Uterus (tissue), 4 donors: ENCODE measurements at places on chromosomes 5 and 9. TPM values are rescaled to one million over a fixed set of nuclear protein-coding genes. Genes with fewer than 3 reads are reported as not detected.

GRCh38 chr5:90894866-90895420 lies 336.3 kb downstream of the ADGRV1 start:
- no peaks in the 10 kb centered on the region for H3K27me3 ChIP-seq
- H3K4me1 ChIP-seq = no peaks in the 10 kb centered on the region
- H3K27ac ChIP-seq = no peak overlapping the region
- no peak overlapping the region for H3K4me3 ChIP-seq

- no peaks in the 10 kb centered on the region for H3K36me3 ChIP-seq
- DNase-seq = no peak
- no peaks in the 10 kb centered on the region for H3K4me1 ChIP-seq
- no peak overlapping the region for H3K4me3 ChIP-seq
These were observed 130.8 kb downstream of the ARHGAP26 start for GRCh38 chr5:142900927-142901326.

DNA sequence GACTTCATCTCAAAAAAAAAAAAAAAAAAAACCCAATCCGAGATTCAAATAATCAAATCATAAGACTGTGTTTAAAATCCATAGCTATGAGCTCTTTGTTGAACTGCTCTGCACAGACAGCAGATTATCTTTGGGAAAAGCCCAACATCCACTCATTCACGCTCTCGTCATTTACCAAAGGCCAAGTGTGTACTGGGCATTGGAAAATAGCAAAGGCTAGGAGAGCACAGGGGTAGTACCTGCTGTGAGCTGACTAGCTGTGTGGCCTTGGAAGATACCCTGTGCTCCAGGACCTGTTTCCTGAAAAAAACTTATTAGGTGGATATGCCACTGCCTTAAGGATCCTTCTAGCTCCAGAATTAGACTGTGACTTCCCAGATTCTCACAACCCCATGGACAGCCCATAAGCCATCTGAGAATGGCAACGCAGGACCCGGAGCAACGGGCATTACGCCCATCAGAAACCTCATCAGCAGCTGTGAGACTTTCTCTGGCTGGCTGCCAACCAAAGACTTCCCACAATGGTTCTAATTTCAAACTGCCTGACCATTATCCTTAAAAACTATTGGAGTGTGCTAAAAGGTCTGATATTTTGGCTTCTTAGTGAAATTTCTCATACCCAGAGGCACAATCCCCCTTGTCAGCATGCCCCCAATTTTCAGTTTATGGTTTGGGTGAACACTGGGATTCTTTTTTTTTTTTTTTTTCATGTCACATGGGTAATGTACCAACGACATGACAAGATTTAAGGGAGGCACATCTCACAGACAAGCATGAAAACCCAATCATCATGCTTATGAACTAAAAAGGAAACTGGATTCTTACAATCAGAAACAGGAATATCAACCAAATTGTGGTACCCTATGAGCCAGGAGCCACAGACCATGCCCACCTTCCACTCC lies 16.8 kb downstream of the SERINC5 start:
- no peak overlapping the region for H3K4me3 ChIP-seq
- H3K27ac ChIP-seq = no peak overlapping the region
- no peaks in the 10 kb centered on the region for H3K27me3 ChIP-seq

DNA sequence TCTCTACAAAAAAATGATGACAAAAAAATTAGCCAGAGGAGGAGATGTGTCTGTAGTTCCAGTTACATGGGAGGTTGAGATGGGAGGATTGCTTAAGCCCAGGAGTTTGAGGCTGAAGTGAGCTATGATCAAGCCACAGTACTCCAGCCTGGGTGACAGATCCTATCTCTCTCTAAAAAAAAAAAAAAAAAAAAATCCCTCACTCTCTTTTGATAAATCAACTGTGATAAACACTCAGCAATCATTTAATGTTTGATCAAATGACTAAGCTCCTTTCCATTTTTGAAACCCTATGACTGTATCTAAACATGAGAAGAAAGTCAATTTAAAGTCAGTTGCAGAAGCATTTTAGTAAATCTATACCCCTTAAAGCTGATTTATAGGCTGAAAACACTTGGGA lies 112.1 kb upstream of the IL6ST start:
- no peaks in the 10 kb centered on the region for H3K27me3 ChIP-seq
- no peak for DNase-seq
- H3K4me3 ChIP-seq = no peak overlapping the region
- no peaks in the 10 kb centered on the region for H3K36me3 ChIP-seq
- H3K27ac ChIP-seq = no peak overlapping the region

- H3K27ac ChIP-seq = no peak overlapping the region
- H3K4me1 ChIP-seq = no peaks in the 10 kb centered on the region
- no peak for DNase-seq
These were observed 99.8 kb upstream of the SARDH start for GRCh38 chr9:133837627-133838597.

DNA sequence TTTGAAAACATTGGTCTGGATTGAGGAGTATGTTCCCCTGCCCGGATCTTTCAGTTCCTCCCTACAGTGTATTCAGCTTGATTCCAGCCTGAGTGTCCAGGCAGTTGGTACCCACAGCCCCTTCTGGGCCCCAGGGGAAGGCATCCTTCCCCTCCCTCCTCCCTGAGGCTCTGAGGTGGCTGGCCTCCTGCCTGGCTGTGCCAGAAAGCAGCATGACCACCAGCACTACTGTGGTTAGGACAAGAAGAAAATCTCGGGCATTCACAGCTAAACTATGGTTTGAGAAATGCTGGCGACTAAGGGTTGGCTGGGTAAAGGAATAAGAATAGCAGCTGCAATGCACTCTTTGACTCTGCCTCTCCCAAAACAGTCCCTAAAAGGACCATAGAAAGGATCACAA lies 84.6 kb upstream of the LIFR start:
- no peaks in the 10 kb centered on the region for H3K36me3 ChIP-seq
- no peak for DNase-seq
- no peak overlapping the region for H3K27ac ChIP-seq
- peaks cover 7% of the 10 kb centered on the region for H3K4me1 ChIP-seq
- H3K27me3 ChIP-seq = no peaks in the 10 kb centered on the region

DNA sequence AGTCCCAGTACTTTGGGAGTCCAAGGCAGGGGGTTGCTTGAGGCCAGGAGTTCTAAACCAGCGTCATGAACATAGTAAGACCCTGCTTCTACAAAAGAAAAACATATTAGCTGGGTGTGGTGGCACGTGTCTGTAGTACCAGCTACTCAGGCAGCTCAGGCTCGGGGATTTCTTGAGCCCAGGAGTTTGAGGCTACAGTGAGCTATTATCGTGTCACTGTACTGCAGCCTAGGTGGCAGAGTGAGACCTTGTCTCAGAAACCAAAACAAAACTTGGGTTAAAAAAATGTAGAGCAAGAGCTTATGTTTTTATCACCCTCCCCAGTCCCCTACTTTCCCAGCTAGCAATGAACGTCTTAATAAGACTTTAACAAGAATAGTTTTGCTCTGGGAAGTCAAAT lies 46.7 kb downstream of the UHRF2 start:
- H3K4me1 ChIP-seq = no peaks in the 10 kb centered on the region
- no peak for DNase-seq
- H3K27me3 ChIP-seq = no peaks in the 10 kb centered on the region
- H3K27ac ChIP-seq = no peak overlapping the region
- H3K4me3 ChIP-seq = no peak overlapping the region

DNA sequence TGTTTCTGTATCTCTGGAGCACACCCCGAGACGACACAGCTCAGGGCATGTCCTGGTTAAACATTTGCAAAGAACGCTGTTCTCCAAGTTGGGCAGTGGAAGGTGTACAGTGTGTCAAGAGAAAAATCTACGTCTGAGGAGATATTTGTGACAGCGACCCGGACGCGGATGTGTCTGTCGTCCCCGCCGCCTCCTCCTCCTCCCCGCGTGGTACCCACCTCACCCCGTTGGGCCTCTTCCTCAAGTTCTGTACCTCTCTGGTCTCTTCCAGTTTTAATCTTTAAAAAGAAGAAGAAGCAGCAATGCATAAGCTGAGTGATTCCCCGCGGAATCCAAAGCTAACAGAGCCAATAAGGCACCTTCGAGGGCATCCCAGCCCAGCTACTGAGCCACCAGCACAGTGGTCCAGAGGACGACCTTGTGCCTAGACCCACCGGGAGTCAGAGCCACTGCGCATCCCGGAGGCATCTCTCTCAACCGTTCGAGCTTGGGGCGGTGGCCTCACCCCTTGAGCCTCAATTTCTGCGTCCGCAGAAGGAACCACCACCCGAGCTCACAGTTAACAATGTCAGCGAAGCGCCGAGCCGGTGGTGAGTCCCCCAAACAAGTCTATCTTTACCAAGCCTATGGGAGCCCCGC lies 467 bp downstream of the C9orf78 start:
- no peaks in the 10 kb centered on the region for H3K27me3 ChIP-seq
- no peak for DNase-seq
- peak overlapping the region; percentile 94 for H3K4me3 ChIP-seq

GRCh38 chr9:84756731-84757130 lies 87.2 kb downstream of the NTRK2 start:
- no peak for DNase-seq
- no peak overlapping the region for H3K27ac ChIP-seq
- no peaks in the 10 kb centered on the region for H3K36me3 ChIP-seq
- H3K4me1 ChIP-seq = no peaks in the 10 kb centered on the region

- H3K27ac ChIP-seq = no peak overlapping the region
- no peaks in the 10 kb centered on the region for H3K4me1 ChIP-seq
- H3K27me3 ChIP-seq = no peaks in the 10 kb centered on the region
- no peak for DNase-seq
These were observed 41.2 kb downstream of the ANKS6 start for GRCh38 chr9:98755006-98755618.

DNA sequence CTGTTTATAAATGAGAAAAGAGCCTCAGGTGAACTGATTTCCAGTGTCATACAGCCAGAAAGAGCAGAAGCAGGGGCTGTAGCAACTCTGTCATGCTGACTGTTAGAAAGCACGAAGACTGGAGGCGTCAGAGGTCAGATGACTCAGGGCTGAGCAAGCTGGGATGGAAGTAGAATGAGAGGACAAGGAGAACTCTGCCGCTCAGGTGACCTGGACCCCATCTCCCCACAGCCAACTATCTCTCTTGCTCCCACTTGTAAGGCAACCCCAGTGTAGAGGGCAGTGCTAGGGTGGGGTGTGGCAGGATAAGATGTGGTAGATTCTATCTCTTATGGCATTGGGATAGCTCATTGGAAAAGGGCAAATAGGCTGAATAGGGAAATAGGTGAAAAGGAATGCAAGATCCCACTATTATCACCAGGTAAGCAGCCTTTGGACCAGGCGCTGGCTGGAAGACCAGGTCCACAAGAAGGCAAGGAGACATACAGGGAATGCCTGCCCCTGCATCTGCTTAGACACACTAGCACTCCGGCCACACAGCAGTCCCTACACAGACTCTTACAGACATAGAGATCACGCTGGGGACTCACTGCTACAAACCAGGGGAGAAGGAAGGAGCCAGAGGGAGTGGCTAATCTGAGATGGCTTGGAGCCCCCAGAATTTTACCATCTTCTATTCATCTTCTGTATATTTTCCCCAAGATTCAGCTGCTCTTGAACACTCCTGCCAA lies 21.2 kb upstream of the LOX start:
- H3K36me3 ChIP-seq = no peaks in the 10 kb centered on the region
- H3K27me3 ChIP-seq = no peaks in the 10 kb centered on the region
- H3K27ac ChIP-seq = no peak overlapping the region

DNA sequence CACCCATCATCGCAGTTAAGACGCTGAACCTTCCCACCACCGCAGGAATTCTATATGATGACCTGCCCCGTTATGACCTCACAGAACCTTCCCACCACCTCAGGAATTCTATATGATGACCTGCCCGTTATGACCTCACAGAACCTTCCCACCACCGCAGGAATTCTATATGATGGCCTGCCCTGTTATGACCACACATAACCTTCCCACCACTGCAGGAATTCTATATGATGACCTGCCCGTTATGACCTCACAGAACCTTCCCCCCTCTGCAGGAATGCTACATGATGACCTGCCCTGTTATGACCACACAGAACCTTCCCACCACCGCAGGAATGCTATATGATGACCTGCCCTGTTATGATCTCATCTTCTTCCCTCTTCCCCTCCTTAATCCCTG lies 64.3 kb downstream of the IRX1 start:
- H3K27ac ChIP-seq = no peak overlapping the region
- H3K36me3 ChIP-seq = no peaks in the 10 kb centered on the region
- H3K4me3 ChIP-seq = no peak overlapping the region
- no peaks in the 10 kb centered on the region for H3K4me1 ChIP-seq
- no peak for DNase-seq

GRCh38 chr5:38938424-38938823 lies 92.6 kb downstream of the OSMR start:
- no peak for DNase-seq
- no peak overlapping the region for H3K4me3 ChIP-seq

DNA sequence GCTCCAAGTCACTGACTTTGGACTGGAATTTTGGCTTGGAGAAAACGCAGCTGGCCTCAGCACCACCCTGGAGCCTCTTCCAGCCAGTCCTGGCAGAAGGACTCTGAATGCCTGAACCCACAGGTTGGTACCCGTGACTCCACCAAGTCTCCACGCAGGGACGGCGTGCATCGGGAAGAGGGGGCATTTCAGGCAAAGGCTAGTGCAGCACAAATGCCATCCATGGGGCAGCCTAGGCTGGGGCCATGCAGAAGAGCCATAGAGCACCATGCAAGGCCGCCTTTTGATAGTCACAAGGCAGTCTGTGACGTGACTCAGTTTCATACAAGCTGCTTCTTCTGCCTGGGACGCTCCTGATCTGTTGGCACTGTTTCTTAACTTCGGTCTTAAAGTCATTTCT lies 28.0 kb downstream of the GDNF start:
- no peak overlapping the region for H3K4me3 ChIP-seq
- H3K4me1 ChIP-seq = no peaks in the 10 kb centered on the region
- no peaks in the 10 kb centered on the region for H3K27me3 ChIP-seq
- H3K36me3 ChIP-seq = no peaks in the 10 kb centered on the region
- H3K27ac ChIP-seq = no peak overlapping the region
- DNase-seq = no peak

DNA sequence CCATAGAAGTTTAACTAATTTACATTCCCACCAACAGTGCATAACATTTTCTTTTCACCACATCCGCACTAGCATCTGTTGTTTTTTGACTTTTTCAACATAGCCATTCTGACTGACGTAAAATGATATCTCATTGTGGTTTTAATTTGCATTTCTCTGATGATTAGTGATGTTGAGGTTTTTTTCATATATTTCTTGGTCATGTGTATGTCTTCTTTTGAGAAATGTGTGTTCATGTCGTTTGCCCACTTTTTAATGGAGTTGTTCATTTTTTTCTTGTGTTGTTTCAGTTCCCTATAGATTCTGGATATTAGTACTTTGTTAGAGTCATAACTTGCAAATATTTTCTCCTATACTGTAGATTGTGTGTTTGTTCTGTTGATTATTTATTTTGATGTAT lies 163.4 kb downstream of the FER start:
- no peaks in the 10 kb centered on the region for H3K27me3 ChIP-seq
- DNase-seq = no peak
- no peak overlapping the region for H3K4me3 ChIP-seq
- H3K27ac ChIP-seq = no peak overlapping the region
- no peaks in the 10 kb centered on the region for H3K4me1 ChIP-seq
- H3K36me3 ChIP-seq = no peaks in the 10 kb centered on the region

The RLN2 gene
- total RNA-seq = not detected

The CXCL14 gene
- total RNA-seq = 10.9 TPM

The PCDHB16 gene
- total RNA-seq = 4.4 TPM

The ADAMTS19 gene
- total RNA-seq = 46.9 TPM

The CORO2A gene
- 2.8 TPM for total RNA-seq
